ENCODE measurements at places on chromosomes 16 and 17.

DNA sequence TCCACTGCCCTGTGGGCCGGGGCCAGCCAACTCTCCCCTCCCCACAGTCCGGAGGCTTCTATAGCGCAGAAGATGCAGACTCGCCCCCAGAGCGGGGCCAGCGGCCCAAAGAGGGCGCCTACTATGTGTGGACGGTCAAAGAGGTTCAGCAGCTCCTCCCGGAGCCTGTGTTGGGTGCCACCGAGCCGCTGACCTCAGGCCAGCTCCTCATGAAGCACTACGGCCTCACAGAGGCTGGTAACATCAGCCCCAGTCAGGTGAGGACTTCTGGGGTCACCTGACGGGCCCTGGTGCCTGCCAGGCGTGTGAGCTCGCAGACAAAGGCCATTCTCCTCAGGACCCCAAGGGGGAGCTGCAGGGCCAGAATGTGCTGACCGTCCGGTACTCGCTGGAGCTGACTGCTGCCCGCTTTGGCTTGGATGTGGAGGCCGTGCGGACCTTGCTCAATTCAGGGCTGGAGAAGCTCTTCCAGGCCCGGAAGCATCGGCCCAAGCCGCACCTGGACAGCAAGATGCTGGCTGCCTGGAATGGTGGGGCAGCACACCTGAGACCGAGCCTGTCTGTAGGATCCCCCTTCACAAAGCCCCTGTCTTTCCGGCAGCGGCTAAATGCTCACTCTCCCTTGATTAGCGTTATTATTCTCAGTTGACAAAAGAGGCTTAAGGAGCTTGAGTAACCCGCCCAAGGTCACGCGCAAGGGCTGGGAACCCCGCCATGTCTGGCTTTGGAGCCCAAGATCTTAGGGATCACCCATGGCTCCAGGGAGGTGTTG is 3.9 kb downstream of the SPATA20 start:
- no peak for DNase-seq

DNA sequence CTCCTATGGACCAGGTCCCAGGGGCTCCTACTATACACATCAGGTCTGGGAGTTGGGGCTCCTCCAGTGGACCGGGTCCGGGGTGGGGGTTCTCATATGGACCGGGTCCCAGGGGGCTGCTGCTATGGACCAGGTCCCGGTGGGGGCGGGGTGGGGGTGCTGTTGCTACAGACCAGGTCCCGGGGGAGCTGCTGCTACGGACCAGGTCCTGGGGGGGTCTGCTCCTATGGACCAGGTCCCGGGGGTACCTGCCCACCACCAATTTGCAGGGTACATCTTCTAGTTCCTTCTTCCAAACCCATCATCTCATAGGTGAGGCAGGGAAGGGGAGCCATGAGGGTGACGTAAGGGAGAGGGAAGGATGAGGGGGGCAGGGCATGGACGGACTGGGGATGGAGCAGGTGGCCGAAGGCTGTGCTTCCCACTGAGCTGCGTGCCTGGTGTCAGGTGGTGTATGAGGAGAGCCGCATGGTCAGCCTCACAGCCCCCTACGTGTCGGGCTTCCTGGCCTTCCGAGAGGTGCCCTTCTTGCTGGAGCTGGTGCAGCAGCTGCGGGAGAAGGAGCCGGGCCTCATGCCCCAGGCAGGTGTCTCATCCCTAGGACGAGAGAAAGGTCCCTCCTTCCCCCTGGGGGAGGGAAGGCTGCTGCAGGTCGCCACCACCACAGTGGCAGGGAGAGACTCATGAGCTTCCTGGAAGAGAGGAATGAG is 6.6 kb downstream of the ENDOV start:
- no peak for DNase-seq

DNA sequence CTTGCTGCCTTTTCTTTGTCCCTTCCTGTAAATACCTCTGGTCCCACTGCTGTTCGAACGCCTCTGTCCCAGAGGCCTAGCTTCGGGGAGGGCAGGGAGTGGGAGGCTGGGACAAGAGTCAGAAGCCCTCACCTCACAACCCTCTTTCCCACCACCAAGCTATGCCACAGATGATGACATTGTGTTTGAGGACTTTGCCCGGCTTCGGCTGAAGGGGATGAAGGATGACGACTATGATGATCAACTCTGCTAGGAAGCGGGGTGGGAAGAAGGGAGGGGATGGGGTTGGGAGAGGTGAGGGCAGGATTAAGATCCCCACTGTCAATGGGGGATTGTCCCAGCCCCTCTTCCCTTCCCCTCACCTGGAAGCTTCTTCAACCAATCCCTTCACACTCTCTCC is 10.4 kb downstream of the ARRB2 start:
- DNase-seq = no peak

DNA sequence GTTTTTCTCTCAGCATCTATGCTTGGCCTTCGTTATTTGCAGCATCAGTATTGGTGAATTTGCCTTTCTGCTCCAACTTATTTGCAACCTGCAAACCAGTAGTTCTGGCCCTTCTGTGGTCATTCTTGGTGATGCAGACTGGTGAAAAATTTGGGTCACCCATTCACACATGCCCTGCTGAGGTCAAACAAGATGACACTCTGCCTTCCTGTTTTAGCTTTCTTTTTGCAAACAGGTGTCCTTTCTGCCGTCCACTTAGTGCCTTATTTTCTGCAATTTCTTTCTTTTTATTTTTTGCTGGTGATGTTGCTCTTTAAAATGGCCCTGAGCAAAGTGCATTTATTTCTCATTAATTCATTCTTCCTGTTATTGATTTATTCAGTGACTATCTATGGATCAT is 31.3 kb downstream of the PLCG2 start:
- no peak for DNase-seq

GRCh38 chr17:82238472-82239201 is 9.8 kb downstream of the SLC16A3 start:
- DNase-seq = peak; percentile 80

DNA sequence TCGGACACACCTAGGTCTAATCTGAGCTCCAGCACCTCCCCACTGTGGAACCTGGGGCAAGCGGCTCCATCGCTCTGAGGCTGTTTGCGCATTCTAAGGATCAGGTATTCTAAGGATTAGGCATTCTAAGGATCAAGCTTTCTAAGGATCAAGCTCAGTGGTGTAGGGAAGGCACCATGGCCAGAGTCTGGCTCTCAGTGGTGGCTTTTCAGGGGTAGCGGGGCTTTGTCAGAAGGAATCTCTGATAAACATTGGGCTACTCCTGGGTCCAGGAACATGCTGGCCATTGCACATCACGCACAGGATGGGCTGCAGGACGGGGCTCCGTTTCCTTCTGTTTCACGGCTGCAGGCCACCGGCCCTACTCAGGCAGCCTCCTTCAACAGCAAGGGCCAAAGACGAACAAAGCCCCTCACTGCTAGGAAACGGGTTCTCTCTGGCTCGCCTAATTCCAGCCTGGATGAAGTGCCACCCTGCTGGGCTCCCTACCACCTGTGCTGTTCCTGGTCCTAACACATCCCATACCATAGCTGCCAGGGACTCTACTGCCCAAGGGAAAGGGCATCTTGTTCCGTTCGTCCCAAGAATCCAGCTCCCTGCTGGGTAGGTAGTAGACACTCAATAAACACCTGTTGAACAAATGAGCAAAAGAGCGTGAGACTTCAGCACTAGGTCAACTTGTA is 5.5 kb downstream of the C1QTNF1 start:
- DNase-seq = no peak

- no peak for DNase-seq
These were observed 16.2 kb upstream of the RHBDL3 start for GRCh38 chr17:32249475-32249874.

All from CD4-positive, alpha-beta T cell treated with Interleukin-15 for 1 hour (primary cell).